NCI-H1105 (cell line): ENCODE measurements at places on chromosomes 6 and 20.

GRCh38 chr6:143689852-143690251 lies 12.1 kb downstream of the PHACTR2 start:
- DNase-seq = no peak

- no peak for DNase-seq
Observed at GRCh38 chr6:165585060-165585459, 78.0 kb downstream of the PDE10A start.

GRCh38 chr20:36132802-36133211 lies 21.7 kb upstream of the EPB41L1 start:
- no peak for DNase-seq

DNA sequence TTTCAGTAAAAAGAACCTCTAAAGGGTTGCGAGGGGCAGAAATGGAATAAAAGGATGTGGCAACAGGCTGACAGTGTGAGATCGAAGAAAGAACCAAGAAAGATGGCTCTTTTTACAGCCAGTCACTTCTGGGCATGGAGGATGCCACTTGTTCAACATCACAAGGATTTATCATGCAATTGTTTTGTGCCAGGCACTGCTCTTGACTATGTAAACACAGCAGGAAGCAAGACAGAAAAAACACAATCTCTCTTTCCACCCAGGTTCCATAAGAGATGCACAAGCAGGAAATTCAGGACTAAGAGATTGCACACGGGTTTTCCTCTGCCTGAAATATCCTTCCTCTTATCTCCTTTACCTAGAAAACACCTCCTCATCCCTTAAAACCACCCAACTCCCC lies 38.0 kb downstream of the FOXA2 start:
- DNase-seq = no peak

DNA sequence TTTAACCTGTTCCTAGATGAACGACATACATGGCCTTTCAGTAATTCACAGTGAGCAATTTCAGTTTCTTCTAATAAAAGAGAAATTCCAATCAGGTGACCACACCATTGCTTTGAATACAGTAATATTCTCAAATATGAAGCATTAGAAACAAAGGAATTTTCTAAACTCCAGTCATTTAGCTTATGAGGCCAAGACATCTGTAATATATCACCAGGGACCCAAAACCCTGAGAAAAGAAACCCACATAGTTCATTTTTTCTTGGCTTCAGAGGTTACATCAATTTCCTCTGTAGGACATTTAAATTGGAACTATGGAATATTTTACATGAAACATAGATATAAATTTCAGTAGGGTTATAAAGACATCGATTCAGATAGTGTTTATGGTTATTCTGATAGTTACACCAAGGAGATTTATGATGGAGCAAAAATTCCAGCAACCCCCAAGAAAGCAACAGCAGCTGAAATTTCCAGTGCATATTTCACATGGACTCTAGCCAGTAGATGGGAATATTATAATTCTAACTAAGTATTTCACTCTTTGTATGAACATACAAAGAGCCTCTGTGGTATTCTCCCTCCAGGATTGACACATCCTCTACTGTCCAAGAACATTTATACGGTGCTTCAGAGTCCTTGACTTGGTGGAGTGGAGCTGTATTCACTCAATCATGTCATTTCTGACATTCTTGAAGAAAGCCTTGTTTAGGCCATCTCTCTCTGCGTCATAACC lies 82.9 kb downstream of the ADGRG6 start:
- DNase-seq = no peak

DNA sequence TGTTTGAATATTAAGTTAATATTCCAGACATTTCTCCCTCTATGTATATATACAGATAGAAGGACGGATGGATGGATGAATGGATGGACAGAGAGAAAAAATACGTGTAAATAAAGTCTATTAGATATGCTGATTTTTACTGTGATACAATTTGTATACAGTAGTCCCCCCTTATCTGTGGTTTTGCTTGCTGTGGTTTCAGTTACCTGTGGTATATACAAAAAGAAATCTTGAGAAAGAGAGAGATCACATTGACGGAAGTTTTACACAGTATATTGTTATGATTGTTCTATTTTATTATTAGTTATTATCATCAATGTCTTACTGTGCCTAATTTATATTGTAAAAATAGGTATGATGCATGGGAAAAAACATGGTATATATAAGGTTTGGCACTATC lies 290.2 kb downstream of the UTRN start:
- DNase-seq = no peak

DNA sequence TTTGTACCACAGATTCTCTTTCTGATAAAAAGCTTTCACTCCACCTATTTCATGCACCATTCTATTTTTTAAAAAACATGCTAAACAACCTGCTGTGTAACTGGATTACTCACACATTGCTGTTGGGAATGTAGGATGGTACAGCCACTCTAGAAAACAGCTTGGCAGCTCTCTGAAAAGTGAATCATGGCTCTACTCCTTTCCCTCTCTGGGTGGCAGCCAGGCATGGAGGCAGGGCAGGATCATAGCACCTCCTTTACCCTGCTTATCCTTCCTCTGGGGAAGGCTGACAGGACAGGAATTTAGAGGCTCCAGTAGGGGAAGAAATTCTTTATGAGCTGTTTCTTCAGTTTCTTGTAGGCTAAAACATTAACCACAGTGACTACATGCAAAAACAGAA lies 6.7 kb upstream of the VNN2 start:
- no peak for DNase-seq

DNA sequence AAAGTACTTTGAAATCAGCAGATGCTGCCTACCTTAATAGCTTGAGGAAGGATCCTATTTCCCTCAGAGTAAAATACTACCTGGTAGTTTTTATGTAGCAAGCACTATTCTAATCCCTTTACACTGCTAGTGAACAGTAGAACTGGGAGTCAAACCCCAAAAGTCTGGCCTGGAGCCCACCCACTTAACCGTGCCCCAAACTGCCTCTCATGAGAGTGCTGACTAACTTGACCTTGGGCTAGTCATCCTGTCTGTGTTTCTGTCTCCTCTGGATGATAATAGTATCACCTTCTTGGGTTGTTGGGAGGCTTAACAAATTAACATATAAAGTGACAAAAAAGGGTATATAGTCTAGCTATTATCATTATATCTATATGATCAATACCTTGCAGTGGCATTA lies 140.5 kb downstream of the RCAN2 start:
- no peak for DNase-seq

DNA sequence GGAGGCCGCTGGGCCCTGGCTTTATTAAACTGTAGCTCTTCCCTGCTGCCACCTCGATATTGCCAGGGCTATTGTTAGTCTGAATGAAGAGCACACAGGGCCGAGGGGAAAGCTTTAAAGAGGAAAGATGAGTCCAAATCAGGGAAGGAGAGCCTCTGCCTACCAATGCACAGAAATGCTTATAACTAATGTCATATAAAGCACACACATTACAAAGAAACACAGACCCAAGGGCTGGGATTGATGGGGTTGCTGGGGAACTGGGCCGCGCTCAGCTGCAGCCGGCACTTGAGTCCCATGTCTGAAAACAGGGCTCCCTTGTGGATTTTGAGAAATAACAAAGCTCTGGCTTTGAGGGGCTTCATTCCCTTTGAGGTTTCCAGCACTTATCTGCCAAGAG lies 232.6 kb downstream of the CD83 start:
- DNase-seq = no peak

DNA sequence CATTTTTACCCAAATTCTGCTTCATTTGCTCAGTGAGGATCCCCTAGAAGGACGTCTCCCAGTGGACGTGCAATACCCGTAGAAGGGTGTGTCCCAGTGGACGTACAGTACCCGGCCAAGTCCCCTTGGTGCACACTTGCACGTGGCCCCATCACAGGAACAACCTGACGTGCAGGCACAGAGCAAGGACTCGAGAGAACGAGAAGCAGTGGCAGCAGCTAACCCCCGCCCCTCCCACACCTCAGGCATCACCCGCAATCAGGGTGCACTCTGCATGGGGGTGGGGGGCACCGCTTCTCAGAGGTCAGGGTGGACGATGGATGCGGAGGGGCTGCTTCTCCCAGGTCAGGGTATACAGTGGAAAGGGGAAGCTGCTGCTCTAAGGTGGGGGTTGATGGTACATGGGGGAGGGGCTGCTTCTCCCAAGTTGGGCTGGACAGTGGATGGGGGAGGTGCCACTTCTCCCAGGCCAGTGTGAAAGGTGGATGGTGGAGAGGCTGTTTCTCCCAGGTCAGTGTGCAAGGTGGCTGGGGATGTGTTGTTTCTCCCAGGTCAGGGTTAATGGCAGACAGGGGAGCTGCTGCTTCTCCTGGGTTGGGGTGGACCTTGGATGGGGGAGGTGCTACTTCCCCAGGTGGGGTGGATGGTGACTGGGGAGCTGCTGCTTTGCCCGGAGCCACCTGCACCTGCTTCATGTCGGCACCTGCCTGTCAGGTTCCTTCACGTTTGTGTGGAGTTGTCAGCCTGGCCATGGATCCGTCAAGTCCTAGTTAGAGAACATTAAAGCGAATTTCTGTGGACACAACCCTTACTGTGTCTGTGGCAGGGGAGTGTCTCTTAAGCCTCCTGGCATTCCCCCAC lies 1.0 kb upstream of the THBS2 start:
- DNase-seq = peak; percentile 46

- DNase-seq = no peak
Observed at GRCh38 chr6:119832411-119832810, 482.9 kb upstream of the MAN1A1 start.

- DNase-seq = no peak
Observed at GRCh38 chr6:167452338-167453081, 127.6 kb downstream of the TTLL2 start.

GRCh38 chr6:77644102-77644705 lies 8.6 kb upstream of the MEI4 start:
- DNase-seq = no peak

GRCh38 chr6:134249239-134249758 lies 68.6 kb downstream of the SGK1 start:
- DNase-seq = no peak

GRCh38 chr20:25730862-25731261 lies 34.2 kb upstream of the ZNF337 start:
- no peak for DNase-seq

DNA sequence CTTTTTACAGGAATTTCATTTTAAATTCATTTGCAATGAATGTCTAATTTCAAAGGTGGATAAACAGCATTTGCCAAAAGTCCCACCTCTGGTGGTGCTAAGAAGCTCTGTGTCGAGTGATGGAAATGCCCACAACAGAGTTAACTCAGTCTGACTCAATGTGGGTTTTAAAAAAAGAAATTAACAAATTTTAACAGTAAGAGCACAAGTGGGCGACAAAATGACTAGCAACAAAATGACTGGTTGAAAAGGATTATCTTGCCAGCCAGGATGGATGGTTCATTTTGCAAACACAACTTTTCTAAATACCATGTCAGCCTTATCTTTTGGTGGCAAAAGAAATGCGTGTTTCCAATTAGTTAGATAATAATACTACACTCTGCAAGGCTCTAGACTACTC lies 14.3 kb upstream of the TAGAP start:
- DNase-seq = no peak

DNA sequence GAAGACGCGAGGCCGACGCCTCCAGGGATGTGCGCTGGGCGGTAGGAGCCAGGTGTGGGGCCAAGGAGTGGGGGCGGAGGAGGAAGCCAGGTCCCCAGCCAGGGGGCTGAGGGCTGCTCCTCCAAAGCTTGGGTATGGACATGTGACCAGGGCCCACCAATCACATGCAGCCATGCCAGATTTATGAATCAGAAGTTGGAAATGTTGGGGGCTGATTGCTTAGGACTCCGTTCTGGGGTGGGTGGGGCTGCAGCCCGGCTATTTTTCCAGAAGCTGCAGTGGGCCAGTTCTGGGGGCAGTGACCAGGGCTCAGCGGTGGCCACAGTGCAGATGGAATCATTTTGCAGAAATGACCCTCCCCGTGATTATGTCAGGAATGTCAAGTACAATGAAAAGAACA lies 96.0 kb downstream of the CEBPB start:
- DNase-seq = no peak

DNA sequence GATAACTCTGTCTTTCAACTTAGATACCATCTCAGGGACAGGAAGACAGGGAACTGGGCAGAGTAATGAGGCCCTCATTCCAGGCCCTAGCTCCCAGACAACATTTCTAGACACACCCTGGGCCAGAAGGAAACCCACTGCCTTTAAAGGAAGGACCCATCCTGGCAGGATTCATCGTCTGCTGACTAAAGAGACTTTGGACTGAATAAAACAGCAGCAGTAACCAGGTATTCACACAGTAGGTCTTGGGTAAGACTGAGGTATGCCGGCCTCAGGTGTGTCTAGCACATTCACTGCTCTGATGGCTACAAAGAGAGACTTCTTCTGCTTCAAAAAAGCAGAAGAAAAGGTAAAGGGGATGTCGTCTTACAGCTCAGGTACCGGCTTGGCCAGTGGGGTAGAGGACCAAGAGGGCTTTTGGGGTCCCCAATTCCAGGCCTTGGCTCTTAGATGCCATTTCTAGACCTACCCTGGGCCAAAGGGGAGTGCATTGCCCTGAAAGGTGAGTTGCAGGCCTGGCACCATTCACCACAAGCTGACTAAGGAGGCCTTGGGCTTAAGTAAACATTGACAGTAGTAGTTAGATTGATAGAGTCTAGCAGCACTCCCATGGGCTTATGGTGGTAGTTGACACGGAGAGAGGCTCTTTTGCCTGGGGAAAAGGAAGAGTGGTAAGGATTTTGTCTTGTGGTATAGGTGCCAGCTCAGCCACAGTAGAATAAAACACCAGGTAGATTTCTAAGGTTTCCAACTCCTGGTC lies 13.4 kb downstream of the SNX14 start:
- DNase-seq = no peak

- no peak for DNase-seq
Observed at GRCh38 chr6:149127212-149127611, 190.3 kb upstream of the TAB2 start.

- DNase-seq = no peak
Observed at GRCh38 chr6:105808571-105808970, 277.6 kb upstream of the PRDM1 start.

GRCh38 chr6:35280903-35281302 lies 16.7 kb upstream of the DEF6 start:
- no peak for DNase-seq

DNA sequence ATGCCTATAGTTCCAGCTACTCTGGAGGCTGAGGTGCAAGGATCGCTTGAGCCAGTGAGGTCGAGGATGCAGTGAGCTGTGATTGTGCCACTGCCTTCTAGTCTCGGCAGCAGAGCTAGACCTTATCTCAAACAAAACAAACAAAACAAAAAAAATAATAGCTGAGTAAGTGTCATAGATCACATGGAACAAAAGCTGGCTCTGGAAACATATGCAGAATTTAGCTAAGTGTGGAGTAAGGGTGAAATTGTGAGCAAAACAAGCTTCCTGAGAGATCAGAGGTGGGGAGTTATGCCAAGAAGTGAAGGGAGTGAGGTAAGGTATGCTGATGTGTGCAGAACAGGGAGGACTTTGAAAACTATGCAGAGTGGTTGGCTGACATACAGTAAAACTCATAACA lies 18.7 kb downstream of the SGK1 start:
- no peak for DNase-seq
